ENCODE measurements at places on chromosomes 11 and 22.

- DNase-seq: no peak
Observed at GRCh38 chr22:35593891-35594470, 23.1 kb downstream of the MB start.

DNA sequence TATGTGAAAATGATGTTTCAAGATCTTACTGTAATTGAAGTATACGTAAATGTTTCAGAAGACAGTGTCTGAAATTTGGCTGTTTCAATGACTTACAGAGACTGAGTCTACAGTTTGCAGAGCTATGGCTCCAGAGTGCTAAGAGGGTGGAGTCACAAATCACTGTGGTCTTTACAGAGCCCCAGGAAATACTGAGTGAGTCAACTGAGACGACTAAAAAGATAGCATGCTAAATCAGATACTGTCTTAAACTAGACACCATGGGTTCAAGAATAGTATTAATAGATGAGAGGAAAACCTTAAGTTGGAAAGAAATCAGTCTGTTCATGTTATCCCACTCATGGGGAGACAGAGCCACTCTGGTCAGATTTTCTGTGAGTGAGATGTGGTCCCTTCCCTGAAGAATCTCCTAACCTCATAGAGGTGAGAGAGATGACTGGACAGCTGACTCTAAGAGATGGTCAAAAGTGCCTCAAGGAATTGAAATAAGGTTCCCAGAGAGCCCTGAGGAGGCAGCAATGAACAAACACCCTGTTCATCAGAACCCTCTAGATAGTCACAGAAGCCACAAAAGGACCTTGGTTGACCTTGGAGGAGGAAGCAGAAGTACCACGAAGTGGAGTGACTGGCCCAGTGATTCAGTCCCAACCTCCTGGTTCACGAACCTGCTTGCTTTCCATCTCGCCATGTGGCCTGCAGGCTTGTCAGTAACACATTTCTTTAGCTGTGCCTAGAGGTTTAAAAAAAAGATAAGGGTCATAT is 30.2 kb downstream of the C11orf91 start:
- no peak for DNase-seq

DNA sequence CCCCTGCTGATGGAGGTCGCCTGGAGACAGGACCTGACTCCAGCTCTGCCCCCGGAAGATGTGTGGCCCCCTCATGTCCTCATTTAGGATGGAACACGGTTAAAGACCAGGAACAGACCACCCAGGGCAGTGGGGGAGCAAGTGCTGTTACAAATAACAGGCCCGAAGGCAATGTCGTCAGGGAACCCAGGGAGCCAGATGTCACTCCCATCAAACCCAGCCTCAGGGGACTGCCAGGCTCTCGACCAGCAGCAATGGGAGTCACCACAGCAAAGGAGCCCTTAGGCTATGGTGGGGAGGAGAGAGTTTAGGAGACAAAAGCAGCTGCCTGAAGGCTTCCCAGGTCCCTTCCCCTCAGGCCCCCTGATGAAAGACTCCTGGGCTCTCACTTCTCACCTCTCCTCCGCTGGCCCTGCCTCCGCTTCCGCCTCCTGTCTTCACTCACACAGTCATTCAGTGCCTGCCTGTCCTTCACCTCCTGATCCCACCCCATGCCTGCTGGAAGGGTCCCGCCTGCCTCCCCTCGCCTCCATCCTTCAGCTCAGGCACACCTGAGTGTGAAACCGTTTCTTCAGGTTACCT is 4.4 kb downstream of the RPS19BP1 start:
- DNase-seq: no peak

DNA sequence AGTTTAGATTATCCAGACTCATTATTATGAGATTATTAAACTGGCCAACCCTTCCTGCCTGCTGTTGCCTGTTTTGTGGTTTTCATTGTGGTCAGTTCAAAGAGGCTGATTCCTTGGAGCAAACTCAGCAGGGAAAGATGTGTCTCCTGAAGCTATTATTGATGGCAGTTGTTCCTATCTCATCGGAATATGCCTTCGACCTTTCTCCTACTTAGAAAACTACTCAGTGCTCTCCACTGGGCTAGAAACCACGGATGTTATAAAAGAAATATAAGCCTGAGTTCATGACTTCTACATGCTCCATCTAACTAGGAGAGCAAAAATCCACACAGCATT is 80.2 kb upstream of the NAV2 start:
- DNase-seq: no peak

DNA sequence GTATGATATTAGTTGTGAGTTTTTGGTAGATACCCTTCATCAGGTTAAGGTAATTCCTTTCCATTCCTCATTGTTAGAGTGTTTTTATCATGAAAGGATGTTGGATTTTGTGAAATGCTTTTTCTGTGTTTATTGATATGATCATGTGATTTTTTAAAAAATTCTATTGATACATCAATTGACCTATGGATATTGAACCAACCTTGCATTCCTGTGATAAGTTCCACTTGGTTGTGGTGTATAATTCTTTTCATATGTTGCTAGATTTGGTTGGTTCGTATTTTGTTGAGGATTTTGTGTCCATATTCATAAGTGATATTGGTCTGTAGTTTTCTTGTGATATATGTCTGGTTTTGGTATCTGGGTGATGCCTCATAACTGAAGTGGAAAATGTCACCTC is 6.7 kb downstream of the ANKRD13D start:
- DNase-seq: no peak

GRCh38 chr22:46951973-46952372 is 189.5 kb downstream of the TBC1D22A start:
- DNase-seq: no peak

- no peak for DNase-seq
Observed at GRCh38 chr22:42462016-42462415, 29.8 kb upstream of the NFAM1 start.

GRCh38 chr11:36364551-36365325 is 68.7 kb downstream of the PRR5L start:
- no peak for DNase-seq

DNA sequence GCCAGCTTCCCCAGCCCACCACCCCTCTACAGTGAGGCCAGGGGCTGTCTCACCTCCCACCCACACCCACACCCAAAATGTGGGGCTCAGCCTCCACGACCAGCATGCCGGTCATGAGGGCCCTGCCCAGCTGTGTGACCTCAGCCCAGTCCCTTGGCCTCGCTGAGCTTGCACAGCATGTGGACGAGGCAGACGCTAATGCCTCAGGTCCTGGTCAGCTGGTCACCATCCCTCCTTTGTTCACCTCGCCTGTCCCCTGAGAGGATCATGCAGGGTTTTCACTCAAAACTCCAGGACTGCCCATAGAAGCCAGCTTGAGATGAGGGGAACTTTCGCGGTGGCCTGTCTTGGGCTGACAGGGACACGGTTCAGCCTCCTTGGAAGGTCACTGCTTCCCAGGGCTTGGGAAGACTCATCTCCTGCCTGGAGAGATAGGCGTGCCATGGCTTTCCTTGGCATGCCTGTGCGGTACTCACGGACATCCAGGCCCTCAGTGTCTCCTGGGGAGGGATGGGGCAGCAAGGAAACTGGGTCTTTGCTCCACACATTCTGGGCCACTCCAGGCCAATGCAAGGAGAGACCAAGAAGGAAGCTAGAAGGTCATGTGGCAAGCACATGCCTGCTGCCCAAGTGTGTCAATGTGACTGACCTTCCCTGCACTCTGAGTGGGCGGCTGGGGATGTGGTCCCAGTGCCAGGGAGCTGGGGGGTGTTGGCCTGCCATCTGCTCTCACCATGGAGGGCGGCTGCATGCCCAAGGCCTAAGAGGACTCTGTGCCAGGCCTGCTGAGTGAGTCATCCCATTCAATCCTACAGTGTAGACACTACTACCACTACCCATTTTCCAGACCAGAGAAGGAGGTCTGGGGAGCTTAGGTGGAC is 3.2 kb upstream of the RTN4R start:
- DNase-seq: no peak

GRCh38 chr11:117900121-117900648 is 23.7 kb upstream of the FXYD6 start:
- DNase-seq: no peak

DNA sequence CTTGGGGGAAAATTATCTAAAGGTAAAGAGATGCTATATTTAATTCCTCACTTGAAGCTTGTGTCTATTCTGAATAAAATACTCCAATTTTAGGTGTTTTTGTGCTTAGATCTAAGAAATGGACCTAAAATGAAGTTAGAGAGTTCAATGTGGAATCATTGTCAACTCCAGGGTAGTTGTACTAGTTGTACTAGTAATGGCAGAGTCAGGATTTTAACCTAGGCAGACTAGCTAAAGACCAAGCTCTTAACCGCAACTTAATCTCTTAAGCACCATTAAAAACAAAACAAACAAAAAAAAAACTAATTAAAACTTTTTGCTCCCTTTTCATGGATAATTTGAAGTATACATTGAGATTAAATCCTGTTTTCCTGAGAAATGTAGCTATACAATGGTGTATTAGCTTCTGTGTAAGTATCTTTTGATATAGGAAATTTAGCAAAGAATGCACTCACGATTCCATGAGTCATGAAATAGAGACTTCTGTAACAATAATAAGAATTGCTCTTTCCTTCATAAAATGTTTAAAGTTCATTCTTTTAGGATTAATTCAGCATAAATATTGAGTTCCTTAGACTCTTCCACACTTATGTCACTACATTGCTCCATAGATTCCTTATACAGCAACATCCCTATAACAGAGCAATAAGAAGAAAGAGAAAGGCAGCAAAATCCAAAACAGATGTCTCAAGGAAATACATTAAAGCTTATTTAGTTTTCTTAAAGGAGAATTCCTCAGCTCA is 26.5 kb upstream of the SOX6 start:
- DNase-seq: no peak
